ENCODE measurements at places on chromosomes 7 and 10. TPM values are rescaled to one million over a fixed set of nuclear protein-coding genes. Genes with fewer than 3 reads are reported as not detected.

Gene CPA5
- total RNA-seq: not detected

Gene SMKR1
- total RNA-seq: 0.35 TPM

Gene ZNF736
- 21.7 TPM for total RNA-seq

Gene MALRD1
- total RNA-seq: not detected

Gene PILRA
- total RNA-seq: 9.6 TPM

Gene SVOPL
- not detected for total RNA-seq

Gene MSS51
- 7.3 TPM for total RNA-seq

Gene EBF3
- 0.77 TPM for total RNA-seq

Gene ZNF239
- total RNA-seq: 1.8 TPM

Gene EPO
- total RNA-seq: not detected

Gene FGL2
- total RNA-seq: 14.0 TPM

Gene MAGI2
- 23.2 TPM for total RNA-seq

Gene ADCYAP1R1
- total RNA-seq: 3.8 TPM

Gene RNLS
- total RNA-seq: 11.3 TPM

Gene PUS7
- 11.0 TPM for total RNA-seq

Gene WASL
- total RNA-seq: 51.2 TPM

Gene MET
- total RNA-seq: 34.3 TPM

Gene ICA1
- 33.0 TPM for total RNA-seq

Gene MYPN
- total RNA-seq: not detected

Gene SUN3
- not detected for total RNA-seq

Gene TDRD1
- total RNA-seq: not detected

Gene ATOH7
- not detected for total RNA-seq

Gene GSTO2
- under 0.01 TPM for total RNA-seq

Gene TRPV5
- not detected for total RNA-seq

Gene SFXN2
- total RNA-seq: 14.0 TPM

Gene GHRHR
- total RNA-seq: not detected

Gene ORAI2
- total RNA-seq: 34.5 TPM

Gene AKR1C3
- total RNA-seq: 10.0 TPM

Gene FAM20C
- 16.5 TPM for total RNA-seq

Gene TYW1B
- 20.0 TPM for total RNA-seq

Gene TIMM23B
- 28.9 TPM for total RNA-seq
